ENCODE measurements at places on chromosomes 13 and 19.

- peak; percentile 15 for DNase-seq
These were observed 525.1 kb downstream of the LMO7 start for GRCh38 chr13:76160961-76161925.

DNA sequence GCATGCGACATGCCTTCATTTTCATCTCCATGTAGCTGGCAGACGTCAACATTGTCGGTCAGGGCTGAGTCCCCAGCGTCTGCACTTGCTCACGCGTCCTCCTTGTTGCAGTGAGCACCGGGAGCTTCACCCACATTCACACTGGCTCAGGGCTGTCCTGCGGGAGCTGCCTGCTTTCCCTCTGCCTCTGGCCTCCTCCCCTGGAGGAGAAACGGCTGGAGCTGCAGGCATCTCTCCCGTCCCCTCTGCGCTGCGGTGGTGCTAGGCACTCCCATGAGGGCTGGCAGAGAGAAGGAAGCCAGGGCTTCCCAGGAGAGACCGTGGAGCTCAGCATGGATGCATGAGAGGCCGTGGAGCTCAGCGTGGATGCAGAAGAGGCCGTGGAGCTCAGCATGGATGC is 18.4 kb upstream of the TMEM255B start:
- DNase-seq: no peak

- no peak for DNase-seq
These were observed 64.2 kb downstream of the URI1 start for GRCh38 chr19:30006207-30006606.

DNA sequence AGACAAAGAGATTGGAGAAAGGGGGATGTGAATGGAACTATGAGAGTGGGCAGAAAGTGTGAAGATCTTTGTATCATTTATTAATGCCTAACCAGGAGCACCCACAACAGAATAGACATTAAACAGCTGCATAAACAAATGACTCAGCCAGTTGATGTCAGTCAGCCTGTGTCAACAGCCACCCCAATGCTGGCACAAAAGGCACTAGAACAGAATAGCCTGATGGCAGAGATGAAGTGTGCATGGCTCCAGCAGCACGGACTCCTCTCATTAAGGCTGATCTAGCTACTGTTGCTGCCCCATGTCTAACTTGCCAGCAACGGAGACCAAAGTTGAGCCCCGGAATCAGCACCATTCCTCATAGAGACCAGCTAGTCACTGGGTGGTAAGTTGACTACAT is 7.8 kb downstream of the CPB2 start:
- no peak for DNase-seq

DNA sequence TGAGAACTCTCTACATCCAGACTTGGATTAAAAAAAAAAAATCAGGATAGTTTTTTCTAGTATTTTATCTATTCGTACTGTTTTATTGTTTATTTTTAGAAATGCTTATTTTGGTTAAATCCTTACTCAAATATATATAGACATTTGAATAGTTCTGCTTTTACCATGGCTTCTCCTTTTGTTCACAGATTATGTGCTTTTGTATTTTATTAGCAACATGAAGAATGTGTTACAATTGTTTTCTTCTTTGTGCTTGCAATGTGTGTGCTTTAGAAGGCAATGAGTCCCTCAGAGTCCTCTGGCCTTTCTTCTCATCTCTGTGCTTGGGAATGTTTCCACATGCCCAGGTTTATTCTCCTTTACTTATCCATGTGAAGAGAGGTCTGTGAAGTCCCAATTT is 324.0 kb downstream of the KCNRG start:
- DNase-seq: no peak

DNA sequence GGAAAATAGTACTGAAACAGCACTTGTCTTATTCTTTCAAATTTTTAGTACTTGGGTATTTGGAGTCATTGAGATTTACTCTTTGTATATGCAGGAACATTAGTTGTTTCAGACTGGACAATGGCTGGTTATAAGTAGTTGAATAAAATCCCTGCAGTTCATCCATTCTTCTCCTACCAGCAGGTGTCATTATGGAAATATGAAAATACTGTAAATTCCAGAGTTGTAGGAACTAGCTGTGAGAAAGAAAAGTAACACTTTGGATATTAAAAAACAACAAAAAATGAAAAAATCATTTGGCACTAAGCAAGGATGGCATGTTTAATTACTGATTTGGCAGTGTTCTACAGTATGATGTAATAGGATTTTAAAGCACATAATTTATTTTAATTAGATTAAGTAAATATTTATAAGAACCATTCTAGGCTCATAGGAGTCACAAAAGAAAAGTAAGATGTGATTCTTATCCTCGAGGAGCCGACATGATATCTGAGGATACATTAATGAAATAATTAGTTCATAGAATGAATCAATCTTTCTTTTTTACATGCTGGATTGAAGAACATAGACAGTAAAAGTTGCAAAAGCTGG is 155.3 kb downstream of the KCNRG start:
- DNase-seq: peak; percentile 13

DNA sequence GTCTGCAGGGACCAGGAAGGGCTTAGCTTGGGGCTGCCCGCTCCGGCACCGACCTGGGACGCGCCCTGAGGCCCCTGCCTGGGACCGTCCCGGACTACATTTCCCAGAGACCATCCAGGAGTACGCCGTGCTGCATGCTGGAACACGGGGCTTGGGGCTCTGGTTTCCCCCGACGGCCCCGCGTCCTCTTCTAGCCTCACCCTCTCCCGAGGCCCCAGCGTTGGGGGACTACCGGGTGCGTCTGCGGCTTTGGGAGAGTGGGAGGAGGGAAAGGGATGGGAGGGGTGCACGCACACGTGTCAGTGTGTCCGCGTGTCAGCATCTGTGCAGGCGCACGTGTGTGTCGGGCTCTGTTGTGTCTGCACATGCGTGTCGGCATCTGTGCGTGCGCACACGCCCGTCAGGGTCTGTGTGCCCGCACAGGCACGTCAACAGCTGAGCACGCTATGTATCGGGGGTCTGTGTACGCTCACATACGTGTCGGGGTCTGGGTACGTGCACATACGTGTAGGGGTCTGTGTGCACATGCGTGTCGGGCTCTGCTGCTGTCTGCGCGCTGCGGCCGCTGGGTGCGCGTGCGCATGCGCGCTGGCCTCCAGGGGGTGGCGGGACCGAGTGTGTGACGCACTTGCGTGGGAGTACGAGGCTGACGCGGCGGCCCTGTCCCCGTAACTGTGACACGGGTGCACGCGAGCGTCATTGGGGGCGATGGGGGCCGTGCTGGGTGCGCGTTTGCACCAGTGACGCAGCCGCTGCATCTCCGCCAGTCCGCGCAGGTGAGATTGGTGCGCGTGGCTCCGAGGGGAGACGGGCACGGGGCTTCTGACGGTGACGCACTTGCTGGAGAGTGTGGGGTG is at the start of gene ZNF331:
Gene ZNF331 (plus strand): TSS at position 625 of the 857 bp plus-strand sequence. CDS start 31,232 bp downstream, outside the sequence.
- peak; percentile 46 for DNase-seq

DNA sequence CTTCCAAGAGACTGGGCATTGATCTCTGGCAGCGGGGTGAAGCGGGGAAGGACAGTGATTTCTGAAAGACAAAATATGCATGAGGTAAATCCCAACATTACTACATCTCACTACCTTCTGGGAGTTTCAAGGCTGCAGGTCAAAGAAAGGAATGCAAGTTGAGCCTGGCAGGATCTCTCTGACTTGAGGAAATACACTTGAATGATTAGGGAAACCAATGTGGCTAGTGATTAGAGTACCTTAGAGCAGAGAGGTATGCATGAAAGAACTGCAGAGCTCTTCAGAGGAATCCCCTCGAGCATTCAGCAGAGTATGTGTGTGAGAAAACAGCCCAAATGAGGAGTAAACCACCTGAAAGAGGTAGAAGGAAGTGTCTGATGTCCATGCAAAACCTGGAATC is 2874.1 kb upstream of the PCDH20 start:
- DNase-seq: no peak

DNA sequence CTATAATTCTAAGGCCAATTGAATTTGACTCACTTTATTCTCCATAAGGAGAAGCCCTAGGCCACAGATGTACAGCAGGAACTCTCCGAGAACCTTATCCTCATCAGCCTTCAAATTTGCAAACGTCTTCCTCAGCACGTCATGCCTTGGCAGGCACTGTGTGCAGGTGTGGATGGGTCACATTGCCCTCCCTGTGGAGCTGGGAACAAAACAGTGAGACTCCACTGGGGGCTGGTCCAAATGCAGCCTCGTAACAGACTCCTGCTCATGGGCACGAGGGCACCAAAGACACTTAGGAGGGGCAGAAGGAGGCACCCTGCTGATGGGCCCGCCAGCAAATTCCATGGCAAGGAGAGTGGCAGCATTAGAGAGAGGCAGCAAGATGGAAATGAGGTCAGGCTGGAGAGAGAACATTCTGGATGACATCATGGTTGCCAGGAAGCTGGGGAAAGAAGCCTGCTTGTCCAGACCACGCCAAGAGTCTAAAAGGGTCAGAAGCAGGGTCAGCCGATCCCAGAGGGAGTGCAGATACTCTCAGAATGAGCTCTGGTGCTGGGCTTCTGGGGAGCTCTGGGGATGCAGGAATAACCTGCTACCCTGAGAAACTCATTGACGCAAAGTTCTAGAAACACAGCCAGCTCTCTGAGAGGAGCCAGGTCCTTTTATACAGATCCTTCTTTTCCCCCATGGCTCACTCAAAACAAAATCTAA is 242.2 kb downstream of the B3GLCT start:
- no peak for DNase-seq

DNA sequence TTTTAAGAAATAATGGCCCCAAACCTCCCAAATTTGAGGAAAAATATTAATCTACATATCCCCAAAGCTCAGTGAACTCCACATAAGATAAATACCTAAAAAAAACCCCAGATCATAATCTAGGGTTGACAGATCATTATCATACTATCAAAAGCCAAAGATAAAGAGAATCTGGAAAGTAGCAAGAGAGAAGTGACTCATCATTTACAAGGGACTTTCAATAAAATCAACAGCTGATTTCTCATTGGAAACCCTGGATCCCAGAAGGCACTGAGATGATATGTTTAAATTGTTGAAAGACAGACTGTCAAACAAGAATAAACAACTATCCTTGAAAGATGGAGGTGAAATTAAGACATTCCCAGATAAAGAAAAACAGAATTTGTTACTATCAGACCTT is 199.3 kb downstream of the KCNRG start:
- no peak for DNase-seq

GRCh38 chr13:106990594-106990993 is 422.7 kb upstream of the ARGLU1 start:
- DNase-seq: no peak

DNA sequence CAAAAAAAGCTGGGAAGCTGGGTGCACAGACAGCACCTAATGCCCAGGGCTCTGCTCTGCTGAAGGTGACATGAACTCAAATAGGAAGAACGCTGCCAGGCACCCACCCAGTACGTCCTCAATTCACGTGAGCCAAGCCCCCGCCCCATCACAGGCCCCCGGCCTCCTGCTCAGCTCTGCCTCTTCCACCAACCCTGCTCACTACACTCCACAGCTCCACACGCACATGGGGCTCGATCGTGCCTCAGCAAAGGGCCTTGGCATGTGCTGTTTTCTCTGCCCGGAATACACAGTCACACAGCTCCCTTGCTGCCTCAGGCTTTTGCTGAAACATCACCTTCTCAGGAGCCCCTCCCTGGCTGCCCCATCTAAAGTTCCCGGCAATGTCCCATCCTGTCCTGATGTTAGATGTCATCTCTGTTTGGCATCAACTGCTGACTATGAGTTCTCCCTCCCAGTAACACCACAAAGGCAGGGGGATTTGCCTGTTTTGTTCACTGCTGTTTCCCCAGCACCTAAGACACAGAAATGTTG is 2.3 kb downstream of the ATP13A1 start:
- DNase-seq: no peak

DNA sequence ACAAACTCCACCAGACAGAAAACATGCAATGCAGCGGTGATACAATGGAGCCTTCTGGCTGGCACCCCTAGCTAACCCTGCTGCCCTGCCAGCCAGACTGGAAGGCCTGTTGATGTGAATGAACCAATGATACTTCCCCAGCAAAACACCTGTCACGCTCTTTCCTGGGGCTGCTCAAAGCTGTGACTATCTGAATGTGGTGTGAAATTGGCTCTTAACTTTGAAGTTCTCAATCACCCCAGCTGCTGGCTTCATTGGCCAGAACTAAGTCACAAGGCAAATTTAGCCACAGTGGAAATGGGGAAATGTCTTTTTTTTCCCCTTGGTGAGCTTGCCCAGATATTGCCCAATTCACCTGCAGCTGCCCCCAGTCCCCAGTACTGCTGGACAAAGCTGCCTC is 147.3 kb downstream of the SLC7A1 start:
- no peak for DNase-seq

GRCh38 chr19:50387176-50387867 is 3.2 kb downstream of the POLD1 start:
- DNase-seq: no peak

- DNase-seq: no peak
These were observed 1.1 kb downstream of the SAFB2 start for GRCh38 chr19:5621311-5621944.

DNA sequence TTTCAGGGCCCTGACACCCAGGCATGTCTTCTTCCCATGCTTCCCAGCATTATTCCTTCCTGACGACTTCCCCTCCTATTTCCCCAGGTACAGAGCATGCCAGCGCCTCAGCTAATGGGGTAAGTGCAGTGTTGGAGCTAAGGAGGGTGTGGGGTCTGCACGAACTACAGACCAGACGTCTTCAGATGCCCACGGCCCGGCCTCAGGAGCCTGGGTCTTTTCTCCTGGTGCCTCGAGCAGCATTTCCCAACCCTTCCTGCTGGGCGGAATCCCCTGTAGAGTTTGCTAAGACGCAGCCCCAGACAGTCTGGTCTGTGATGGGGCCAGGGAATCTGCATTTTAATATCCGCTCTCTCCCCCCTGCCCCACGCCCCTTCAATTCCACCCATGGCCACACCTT is 10.1 kb upstream of the CEACAM19 start:
- DNase-seq: no peak

- DNase-seq: no peak
These were observed 153.1 kb downstream of the RGCC start for GRCh38 chr13:41610404-41610803.

DNA sequence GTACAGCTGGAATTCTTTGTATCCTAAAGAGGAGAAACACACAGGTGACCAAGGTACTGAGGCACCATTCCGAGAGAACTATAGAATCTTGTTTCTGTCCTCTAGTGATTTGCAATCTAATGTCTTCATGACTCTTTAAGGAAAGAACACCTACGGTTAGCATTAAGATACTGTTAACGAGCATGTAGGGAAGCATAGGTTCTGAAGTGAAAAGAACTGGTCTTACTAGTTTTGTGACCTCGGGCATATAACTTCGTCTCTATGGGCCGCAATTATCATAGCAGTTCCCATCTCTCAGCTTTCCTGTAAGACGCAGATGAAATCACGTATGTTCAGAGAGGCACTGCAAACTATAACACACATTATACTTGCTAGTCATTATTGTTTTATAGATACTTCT is 193.0 kb upstream of the NBEA start:
- DNase-seq: no peak

All from NCI-H446 treated with DMSO at 0.1 percent for 48 hours (cell line).